ENCODE measurements at places on chromosomes 7 and 10.

GRCh38 chr10:66982792-66983474, 57.1 kb downstream of the LRRTM3 start:
- DNase-seq: no peak

- DNase-seq: peak; percentile 45
These were observed 1.6 kb downstream of the FAM171A1 start for GRCh38 chr10:15369256-15370211.

GRCh38 chr7:115679976-115680375, 350.6 kb downstream of the TFEC start:
- DNase-seq: no peak

DNA sequence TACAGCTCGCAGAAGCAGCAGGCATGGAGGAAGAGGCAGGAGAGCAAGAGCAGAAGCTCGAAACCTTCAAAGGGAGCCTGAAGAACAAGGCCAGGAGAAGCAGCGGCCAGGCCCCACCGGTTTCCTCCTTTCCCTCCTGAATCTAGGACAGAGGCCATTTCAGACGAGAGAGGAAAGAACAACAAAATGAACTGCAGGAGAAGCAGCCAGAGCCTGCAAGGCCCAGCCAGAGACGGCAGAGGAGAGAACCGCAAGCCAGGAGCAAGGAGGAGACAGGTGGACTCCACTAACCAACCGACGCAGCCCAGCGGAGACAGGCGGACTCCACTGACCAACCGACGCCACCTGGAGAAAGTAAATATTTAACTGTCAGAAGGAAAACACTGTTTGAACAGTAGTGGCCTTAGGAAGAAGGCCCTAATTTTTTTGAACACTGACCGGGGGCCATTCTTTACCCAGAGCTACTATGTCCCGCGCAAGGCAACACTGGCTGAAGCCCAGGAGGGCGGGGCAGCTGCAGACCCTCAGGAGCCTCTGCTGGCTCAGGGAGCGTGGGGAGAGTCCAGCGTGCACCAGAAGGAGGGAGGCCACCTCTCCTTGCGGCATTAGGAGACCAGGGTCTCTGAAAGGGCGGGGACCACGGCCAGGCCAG, 559.2 kb downstream of the PTPRN2 start:
- no peak for DNase-seq

DNA sequence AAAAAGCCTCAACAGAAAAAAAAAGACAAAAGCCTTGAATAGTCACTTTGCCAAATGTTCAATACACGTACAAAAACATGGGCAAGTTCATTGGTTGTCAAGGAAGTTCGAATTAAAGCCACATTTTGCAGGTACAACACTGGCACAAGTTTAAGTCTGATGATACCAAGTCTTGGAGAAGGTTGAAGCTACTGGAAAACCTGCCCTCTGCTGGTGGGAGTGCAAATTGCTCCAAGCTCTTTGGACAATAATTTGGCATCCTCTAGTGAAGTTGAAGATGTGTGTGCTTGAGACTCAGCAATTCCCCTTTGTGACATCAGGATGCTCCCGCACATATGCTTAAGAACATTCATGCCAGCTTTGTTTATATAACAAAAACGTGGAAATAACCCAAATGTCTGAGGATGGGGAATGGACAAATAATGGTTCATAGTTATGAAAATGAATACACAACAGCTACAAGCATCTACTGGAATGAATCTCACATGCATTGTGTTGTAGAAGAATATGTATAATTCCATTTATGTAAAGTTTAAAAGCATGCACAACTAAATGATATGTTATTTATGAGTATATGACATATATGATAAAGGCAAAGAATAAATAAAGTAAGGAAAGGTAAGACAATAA, 120.0 kb upstream of the PLPP4 start:
- DNase-seq: peak; percentile 80

DNA sequence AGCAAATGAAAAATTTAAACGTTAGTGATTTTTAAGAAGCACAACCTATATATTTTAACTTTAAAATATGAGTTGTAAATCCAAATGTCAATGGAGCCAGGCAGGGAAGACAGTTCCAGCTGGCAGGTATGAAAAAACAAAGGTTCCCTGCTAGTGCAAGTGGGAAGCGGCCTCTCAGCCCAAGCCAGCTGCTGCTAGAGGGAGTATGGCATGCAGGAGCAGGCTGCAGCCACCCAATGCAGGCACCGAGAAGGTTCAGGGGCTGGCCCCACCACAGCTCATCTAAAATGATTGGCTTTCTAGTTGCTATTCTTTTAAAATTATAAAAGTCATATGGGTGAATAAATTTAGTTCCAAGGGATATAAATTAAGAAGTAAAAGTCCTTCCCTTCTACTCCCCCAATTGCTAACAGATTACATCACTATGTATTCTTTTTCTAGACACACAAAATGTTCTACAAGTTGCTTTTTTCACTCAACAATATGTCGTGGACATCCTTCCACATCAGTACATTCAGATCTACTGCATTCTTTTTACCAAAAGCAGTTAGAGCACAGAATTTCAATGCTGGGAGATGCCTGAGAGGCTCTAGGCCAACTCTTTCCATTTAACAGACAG, 69.3 kb downstream of the SGMS1 start:
- DNase-seq: peak; percentile 46

All from glutamatergic neuron (in vitro differentiated cells).